LHCN-M2 (cell line): ENCODE measurements at places on chromosomes 11 and 22.

DNA sequence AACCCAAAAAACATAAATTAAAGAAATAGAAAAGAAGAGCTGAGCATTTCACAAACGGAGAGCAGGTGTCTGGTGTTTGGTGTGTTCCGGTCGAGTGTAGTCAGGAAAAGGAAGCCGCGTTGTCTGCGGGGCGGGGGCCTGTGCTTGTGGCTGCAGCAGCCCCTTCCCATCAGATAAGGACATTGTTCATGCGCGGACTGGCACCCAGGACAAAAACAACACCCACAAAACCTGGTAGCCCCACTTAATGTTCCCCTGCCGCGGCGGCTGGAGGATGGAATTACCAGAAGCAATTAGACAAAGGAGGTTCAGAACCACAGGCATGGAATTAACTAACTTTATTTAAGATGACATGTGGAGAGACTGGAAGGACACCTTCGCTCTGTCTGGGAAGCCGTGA lies 29.9 kb downstream of the KRTAP5-5 start:
- DNase-seq: no peak

DNA sequence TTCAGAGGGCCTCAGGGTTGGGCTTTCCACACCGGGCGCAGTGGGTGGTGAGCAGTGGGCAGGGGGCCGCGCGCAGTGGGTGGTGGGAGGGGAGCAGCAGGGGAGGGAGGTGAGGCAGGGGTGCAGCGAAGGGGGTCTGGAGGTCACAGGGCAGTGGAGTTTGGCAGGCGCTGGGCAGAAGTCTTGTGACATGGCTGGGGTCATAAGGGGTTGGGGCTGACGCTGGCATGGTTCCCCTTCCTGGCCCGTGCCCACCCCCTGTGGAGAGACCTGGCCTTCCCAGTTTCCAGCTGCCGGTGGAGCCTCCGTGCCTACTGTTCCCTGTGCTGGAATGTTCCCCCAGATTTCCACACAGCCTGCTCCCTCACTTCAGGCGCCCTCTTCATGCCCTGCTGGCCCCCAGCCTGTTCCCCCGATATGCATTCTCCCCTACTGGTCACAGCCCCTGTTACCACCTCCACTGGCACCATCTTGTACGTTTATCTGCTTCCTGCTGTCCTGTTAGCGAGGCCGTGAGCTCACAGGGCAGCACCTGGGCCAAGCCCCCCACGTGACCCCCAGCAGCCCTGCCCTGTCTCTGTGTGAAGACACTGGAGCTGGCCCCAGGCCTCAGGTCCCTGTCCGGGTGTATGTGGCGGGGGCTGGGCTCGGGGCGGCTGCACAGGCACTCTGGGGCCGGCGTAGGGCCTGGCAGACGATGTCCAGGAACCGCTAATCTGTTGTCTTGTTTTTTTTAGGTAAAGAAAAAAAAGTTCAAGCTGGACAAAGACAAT lies 111.6 kb downstream of the KCNQ1OT1 start:
- DNase-seq: no peak

- no peak for DNase-seq
Measured at GRCh38 chr22:29224121-29224858, 18.6 kb downstream of the EMID1 start.

GRCh38 chr11:35725885-35726284 lies 63.3 kb downstream of the TRIM44 start:
- peak; percentile 92 for DNase-seq

- no peak for DNase-seq
Measured at GRCh38 chr11:127679816-127680545, 679.4 kb upstream of the KIRREL3 start.

DNA sequence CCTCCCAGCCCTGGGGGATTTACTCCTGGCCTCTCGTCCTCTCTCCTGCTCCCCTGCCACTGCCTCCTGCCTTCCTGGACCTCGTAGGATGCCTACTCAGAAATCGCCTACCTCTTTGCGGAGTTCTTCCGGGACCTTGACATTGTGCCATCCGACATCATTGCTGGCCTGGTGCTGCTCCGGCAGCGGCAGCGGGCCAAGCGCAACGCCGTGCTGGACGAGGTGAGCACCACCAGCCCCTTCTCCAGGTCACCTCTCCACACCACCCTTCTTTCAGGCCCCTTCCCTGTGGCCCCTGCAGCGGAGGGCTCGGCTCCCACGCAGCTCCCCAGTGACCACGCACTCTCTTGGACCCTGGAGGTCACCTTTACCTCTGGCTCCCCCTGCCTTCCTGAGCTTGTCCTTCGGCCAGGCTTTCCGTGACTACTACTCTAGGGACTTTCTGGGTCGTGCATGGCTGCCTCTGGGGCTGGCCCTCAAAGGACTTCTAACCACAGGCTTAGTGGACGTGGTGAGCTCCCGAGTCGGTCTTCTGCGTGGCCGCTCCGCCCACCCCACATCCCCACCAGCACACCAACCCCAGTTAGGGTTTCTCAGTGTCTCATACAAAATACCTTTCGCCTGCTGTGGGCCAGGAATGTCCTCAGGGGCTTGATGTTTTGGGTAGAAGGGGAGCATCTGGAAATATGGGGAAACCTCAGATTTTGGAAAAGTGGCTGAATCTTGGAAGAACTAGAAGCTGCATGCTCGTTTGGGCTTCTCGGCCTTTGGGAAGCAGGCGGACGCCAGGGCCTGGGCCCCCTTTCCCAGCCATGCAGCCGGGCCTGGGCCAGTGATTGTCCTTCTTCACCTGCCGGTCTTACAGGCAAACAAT lies 24.1 kb upstream of the MYRF start:
- DNase-seq: no peak
